Left renal pelvis (tissue), 4 donors: ENCODE measurements at places on chromosomes 5 and 9.

- no peak for DNase-seq
Measured at GRCh38 chr5:144169904-144170275, 569 bp downstream of the YIPF5 start.

GRCh38 chr9:95084254-95084934 lies 233.1 kb downstream of the FANCC start:
- no peak for DNase-seq

DNA sequence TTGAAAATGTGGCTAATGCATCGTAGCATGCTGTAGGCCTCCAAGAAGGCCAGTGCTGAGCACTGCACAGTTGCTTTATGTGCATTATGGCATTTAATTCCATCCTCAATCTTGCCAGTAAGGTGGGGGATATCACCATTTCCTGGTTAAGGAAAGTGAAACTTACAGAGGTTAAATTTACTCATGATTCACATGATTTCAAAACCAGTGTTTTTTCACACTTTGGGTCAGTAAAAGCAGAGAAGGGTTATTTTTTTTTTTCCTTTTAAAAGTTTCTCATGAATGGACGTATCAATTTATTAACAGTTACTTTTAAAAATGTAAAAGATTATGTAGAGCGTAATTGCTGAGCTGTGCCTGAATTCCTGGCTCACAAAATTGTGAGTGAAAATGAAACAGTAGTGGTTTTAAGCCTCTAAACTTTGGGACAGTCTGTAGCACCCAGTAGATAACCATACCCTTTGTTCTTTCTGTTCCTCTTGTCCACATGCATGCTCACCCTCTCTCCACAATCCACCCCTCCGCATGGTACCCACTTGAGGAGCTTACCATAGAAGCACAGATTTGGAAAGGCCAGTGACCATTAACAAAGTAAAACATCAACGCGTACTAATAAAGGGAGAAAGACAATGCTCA lies 21.2 kb downstream of the MAST4 start:
- DNase-seq: no peak

GRCh38 chr5:76393035-76393680 lies 9.9 kb upstream of the IQGAP2 start:
- DNase-seq: no peak

- DNase-seq: no peak
Measured at GRCh38 chr5:143826951-143827444, 15.0 kb downstream of the HMHB1 start.

DNA sequence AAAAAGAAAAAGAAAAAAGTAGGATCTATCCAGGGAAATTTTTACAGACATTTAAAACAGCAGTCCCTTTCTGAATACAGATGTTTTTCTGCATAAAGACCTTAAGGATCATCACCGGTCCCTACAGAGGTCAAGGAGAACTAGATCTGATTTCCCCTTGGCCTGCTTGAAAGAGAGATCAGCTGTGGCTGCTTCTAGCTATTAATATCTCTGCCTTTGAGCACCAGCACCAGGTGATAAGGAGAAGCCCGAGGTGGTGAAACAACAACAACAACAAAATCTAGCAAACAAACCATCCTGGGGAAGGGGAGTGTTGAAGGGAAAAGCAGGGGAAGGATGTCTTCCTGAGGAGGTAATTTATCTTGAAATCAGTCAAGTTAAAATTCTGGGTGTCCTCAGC lies 42.1 kb downstream of the ZNF366 start:
- no peak for DNase-seq

GRCh38 chr5:160497878-160498277 lies 76.2 kb downstream of the PTTG1 start:
- no peak for DNase-seq
